ENCODE measurements at places on chromosomes 16 and 17.
A peak's percentile ranks its signal among the peaks of the same experiment; 100 is the strongest.

- DNase-seq = no peak
These were observed 727 bp downstream of the CORO7 start for GRCh38 chr16:4415538-4416199.

DNA sequence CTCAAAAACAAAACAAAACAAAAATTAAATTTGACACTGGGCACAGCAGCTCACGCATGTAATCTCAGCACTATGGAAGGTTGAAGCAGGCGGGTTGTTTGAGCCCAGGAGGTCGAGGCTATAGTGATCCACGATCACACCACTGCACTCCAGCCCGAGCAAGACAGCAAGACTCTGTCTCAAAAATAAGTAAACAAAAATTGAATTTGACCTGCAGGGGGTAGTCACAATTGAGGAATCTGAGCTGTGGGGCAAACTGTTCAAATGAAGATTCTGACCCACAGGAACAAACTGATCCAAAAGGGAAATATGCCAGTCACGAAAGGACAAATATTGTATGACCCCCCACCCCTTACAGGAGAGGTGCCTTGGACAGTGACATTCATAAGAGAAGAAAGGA is 29.8 kb downstream of the ANKRD11 start:
- no peak for DNase-seq

GRCh38 chr17:58996968-58997367 is 109.7 kb downstream of the TRIM37 start:
- DNase-seq = no peak

DNA sequence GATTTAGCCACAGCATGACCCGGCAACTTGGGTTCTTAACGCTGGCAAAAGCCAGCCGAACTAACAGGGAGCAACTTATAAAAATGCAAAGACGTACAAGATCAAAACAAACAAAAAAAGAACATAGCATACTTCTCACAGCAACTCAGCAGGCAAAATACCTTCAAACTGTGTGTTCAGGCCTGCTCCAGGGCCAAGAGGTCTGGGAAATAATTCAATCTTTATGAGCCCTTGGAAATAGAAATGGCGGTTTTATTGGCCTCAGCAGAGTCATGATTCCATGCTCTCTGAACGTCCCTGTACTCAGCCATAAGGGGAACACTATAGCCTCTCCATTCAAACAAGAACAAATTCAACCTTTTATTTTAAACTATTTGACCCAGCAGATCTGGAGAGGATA is 101.3 kb upstream of the C17orf78 start:
- no peak for DNase-seq

DNA sequence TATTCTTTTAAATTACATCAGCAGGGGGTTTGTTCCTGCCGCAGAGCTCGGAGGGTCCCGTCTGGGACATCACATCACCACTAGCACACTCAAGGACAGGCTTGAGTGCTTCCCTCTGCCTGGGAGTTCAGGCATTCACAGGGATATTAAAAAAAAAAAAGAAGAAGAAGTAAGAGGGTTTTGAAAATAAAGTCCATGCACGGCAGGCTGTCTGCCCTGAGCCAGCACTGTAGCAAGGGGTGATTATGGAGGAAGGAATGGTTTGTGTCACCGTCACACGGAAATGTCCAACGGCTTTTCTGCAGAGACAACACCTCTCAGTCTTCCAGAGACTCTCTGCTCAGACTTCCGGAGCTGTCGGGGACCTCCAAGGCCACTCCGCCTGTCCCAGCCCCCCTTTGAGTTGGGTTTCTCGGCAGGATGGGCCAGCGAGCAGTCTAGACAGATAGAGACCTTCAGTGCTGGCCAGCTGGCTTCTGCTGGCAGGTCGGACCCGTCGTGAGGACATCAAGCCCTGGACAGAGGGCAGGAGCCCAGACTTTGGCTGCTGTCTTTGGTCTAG is 33.6 kb downstream of the MEOX1 start:
- DNase-seq = no peak

DNA sequence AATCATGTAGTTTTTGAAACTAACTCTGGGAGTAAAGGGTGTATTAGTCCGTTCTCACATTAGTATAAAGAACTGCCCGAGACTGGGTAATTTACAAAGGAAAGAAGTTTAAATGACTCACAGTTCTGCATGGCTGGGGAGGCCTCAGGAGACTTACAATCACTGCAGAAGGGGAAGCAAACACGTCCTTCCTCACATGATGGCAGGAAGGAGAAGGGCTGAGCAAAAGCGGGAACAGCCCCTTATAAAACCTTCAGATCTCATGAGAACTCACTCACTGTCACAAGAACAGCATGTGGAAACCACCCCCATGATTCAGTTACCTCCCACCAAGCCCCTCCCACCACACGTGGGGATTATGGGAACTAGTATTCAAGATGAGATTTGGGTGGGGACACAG is 256.5 kb upstream of the TNRC6C start:
- no peak for DNase-seq

- DNase-seq = no peak
These were observed 49.9 kb downstream of the DNAH17 start for GRCh38 chr17:78527345-78527744.

DNA sequence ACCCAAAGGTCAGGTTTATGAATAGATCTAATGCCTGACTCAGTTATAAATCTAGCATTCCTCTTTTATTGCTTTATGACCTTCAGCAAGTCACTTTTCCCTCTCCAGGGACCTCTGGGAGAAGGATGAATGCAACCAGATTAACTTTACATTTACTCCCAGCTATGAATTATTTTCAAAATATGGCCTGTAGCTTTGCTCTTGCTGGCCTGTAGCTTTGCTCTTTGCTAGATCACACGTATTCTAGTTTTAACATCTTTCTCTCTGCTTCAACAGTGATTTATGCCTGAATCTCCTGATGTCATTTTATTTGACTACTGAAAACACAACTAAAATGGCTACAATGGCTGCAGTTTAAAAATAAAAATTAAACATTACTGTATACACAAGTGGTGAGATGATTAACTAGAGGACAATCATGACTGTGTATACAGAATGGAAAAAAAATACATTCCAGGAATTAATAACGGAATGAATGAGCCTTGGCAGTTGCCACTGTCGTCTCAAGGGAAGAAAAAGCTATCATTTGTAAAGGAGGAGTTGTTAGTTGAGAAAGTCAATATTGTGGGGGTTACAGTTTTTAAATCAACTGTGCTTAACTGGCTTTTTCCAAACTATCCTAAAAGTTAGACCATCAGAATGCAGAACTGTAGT is 434.5 kb upstream of the GOT2 start:
- DNase-seq = no peak

DNA sequence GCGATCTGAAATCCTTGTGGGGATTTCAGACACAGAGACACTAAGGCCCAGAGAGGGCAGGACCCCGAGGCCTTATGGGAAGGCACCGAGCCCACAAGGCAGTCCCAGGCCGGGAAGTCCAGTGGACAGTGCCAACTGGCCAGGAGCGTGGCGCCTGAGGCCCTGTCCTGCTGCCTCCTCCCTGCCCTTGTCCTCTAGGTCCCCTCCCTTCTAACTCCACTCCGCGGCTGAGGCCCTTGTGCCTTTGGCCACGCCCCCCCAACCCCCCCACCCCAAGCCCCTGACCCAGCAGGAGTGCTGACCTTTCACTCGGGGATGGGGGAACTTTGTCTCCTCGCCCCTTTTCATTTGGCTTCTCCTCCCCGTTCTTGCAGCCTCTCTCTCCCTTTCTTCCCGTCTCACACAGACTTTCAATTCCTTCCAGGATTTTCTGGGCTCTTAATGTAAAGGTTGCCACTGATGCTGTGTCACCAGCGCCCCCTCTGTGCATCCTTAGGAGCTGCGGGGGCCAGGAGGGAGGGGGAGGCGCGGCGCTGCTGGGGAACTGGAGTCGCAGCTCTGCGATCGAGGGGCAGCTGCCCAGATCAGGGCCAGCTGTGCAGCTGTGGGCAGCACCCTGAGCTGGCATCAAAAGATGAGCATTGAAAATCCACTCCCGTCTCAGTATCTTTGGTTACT is 29.1 kb downstream of the CRHR1 start:
- DNase-seq = no peak

GRCh38 chr16:84520725-84521496 is 16.5 kb upstream of the MEAK7 start:
- peak; percentile 56 for DNase-seq

- DNase-seq = no peak
These were observed 258.3 kb downstream of the FOXL1 start for GRCh38 chr16:86836503-86837129.

DNA sequence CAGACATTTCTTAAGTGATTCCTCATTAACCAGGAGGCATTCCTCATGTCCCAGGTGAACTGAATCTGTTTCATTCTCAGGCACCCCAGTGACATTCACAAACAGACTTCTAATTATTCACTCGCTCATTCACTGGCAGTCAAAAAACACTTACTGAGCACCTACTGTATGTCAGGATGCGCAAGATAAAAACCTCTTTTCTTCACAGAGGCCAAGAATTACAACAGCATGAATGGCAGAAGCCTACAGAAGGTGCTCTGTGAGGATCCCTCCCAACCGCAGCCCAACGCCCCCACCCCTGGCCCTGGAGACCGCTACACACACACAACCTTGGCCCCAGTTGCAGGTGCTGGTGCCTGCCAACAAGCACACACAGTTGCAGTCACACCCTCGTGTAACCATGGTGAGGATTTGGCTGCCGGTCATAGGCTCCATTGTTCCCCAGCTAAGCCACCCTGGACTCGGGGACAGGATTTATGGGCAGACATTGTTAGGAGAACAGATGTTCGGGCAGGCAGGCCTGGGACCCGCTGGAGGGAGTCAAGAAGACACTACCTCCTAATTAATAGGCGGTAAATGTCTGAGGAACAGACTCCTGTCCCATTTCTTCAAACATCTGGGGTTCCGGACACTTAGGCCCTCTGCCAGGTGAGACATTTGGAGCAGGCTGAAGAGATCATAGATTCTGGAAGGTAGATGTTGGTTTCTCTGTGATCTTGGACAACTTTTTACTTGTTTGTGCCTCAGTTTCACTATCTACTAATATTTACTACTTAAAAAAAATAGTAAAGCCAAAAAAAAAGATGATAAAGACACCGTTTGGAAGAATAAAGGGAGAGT is 43.2 kb downstream of the CUEDC1 start:
- peak; percentile 62 for DNase-seq

- DNase-seq = peak; percentile 50
These were observed at the start of gene ZNF747 for GRCh38 chr16:30534368-30535105. ZNF747 (minus strand) TSS chr16:30534858; CDS start chr16:30534679, 179 bp downstream.

- no peak for DNase-seq
These were observed 135.2 kb downstream of the CCDC182 start for GRCh38 chr17:57609878-57610270.

GRCh38 chr17:64178011-64178825 is 48.3 kb upstream of the ERN1 start:
- peak; percentile 29 for DNase-seq

- DNase-seq = no peak
These were observed 73.1 kb upstream of the AXIN2 start for GRCh38 chr17:65634533-65634932.

- no peak for DNase-seq
These were observed 532.0 kb downstream of the CDH11 start for GRCh38 chr16:64589836-64590235.

DNA sequence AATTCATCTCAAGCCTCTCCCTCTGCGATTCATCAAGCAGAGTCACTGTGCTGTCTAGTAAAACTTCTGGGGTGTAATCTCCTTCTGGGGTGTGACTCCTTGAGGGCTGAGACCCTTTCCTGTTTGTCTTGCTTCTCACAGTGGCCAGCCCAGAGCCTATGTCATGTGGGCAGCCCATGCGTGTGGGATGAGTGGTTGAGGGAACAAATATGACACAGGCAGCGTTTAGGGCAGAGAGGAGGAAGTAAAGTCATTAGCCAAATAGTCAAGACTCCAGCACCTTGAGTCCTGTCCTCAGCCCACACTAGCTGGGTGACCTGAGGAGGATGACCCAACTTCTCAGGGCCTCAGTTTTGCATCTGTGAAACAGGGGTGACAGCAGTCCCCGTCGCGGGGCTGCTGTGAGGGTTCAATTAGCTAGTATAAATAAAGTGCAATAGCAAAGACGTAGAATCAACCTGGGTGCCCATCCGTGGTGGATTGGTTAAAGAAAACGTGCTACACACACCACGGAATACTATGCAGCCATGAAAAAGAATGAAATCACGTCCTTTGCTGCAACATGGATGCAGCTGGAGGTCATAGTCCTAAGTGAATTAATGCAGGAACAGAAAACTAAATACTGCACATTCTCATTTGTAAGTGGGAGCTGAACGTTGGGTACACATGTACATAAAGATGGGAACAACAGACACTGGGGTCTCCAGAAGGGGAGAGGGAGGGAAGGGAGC is 4.5 kb upstream of the ITGAX start:
- DNase-seq = no peak

GRCh38 chr17:76478097-76478496 is 10.7 kb downstream of the AANAT start:
- DNase-seq = no peak

- DNase-seq = no peak
These were observed 4.6 kb downstream of the HAGH start for GRCh38 chr16:1821861-1822611.

GRCh38 chr16:49964973-49965372 is 60.1 kb upstream of the CNEP1R1 start:
- DNase-seq = no peak

DNA sequence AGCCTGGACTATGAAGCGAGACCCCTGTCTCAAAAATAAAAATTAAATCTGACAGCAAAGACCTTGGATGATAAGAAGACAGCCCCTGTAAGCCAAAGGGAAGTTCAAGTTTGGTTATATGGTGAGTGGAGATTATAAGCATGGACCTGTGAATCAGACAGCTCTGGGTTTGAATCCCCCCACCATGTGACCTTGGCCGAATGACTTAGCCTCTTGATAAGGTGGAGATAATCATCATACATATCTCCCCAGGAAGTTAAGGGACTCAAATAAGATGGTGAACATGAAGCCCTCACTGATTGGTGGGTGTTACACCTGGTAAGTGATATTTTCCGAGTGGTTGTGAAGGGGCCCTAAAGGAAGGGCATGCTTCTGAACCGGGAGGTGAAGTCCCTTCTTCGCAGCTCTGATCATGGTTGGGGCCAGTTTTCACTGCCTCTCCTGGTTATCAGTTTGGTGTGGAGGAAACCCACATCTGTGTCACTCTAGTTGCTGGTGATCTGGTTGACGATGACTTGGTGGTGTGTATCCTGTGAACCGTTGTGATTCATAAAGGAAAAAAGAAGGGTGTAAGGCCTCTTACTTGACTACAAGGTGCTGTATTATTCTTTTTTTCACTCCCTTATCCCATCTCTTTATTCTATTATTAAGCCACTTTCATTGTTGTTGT is 61.7 kb upstream of the CLEC18A start:
- DNase-seq = no peak

- no peak for DNase-seq
These were observed 12.7 kb downstream of the NUP85 start for GRCh38 chr17:75218131-75218530.

Data from DMS 273 treated with DMSO at 0.1 percent for 48 hours (cell line).